ENCODE measurements at places on chromosomes 7 and 10.

DNA sequence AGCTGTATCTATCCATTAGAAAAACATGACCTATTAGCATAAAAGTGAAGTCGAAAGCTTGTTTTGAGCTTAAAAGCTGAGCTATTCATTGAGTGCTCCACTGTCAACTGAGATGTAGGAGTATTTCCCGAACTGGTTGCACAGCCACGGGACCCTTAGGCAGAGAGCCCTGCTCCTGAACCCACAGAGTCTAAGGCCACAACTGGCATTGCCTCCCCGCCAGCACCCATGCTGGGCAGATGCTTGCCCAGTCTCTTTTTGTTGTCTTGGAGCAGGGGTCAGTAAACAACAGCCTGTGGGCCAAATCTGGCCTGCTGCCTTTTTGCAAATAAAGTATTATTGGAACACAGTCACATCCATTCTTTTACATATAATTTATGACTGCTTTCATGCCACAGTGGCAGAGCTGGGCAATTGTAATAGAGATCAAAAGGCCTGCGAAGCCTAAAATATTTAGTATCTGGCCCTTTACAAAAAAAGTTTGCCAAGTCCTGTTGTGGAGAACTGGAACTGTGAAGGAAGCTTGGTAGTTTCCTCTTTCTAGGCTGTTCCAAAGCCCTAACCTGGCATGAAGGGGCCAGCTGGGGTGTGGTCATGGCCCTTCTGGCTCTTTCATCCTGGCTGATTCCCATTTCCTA is 58.4 kb upstream of the WAPL start:
- no peak for DNase-seq
- H3K36me3 ChIP-seq: no peaks in the 10 kb centered on the region
- no peak overlapping the region for H3K27ac ChIP-seq
- H3K27me3 ChIP-seq: no peaks in the 10 kb centered on the region
- H3K4me3 ChIP-seq: no peak overlapping the region

- H3K4me1 ChIP-seq: no peaks in the 10 kb centered on the region
- H3K36me3 ChIP-seq: no peaks in the 10 kb centered on the region
- no peak overlapping the region for H3K27ac ChIP-seq
- H3K27me3 ChIP-seq: no peaks in the 10 kb centered on the region
- peak; percentile 34 for DNase-seq
Observed at GRCh38 chr10:42975005-42975493, 101.8 kb upstream of the RET start.

DNA sequence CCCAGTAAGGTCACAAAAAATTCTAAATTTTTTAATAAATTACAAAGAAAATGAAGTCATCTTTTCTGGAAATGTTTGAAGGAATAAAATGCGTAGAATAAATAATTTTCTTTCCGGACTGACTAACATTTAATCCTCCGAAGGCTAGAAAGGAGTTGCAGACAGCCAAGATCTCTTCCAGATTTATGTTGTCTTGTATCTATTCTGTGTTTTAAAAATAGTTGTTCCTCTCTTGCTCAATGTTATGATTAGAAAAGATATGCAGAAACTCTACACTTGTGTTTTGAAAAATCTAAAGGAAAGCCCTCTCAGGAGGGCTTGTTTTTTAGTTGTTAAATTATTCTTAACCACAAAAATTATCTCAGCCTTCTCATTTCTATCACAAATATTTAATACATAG is 70.7 kb downstream of the MACC1 start:
- DNase-seq: no peak
- no peak overlapping the region for H3K4me3 ChIP-seq
- H3K36me3 ChIP-seq: no peaks in the 10 kb centered on the region
- no peaks in the 10 kb centered on the region for H3K27me3 ChIP-seq
- no peak overlapping the region for H3K27ac ChIP-seq
- H3K4me1 ChIP-seq: no peaks in the 10 kb centered on the region

GRCh38 chr10:112815269-112816032 is 134.6 kb upstream of the TCF7L2 start:
- no peak overlapping the region for H3K4me3 ChIP-seq
- no peak overlapping the region for H3K27ac ChIP-seq
- H3K4me1 ChIP-seq: no peaks in the 10 kb centered on the region
- H3K27me3 ChIP-seq: no peaks in the 10 kb centered on the region
- no peak for DNase-seq

- no peak overlapping the region for H3K27ac ChIP-seq
- H3K36me3 ChIP-seq: no peaks in the 10 kb centered on the region
- H3K4me3 ChIP-seq: no peak overlapping the region
- H3K27me3 ChIP-seq: no peaks in the 10 kb centered on the region
- no peaks in the 10 kb centered on the region for H3K4me1 ChIP-seq
Observed at GRCh38 chr10:93591065-93591808, 9.8 kb downstream of the RBP4 start.

- no peaks in the 10 kb centered on the region for H3K4me1 ChIP-seq
- no peak overlapping the region for H3K4me3 ChIP-seq
- no peaks in the 10 kb centered on the region for H3K27me3 ChIP-seq
Observed at GRCh38 chr10:85849315-85849714, 517.3 kb downstream of the GRID1 start.

- no peaks in the 10 kb centered on the region for H3K36me3 ChIP-seq
- H3K4me3 ChIP-seq: no peak overlapping the region
- H3K27me3 ChIP-seq: no peaks in the 10 kb centered on the region
- no peak for DNase-seq
- no peak overlapping the region for H3K27ac ChIP-seq
Observed at GRCh38 chr10:70456164-70456563, 14.7 kb upstream of the NODAL start.

Measured in psoas muscle (tissue), 8 donors.